ENCODE measurements at places on chromosomes 2 and 18.

DNA sequence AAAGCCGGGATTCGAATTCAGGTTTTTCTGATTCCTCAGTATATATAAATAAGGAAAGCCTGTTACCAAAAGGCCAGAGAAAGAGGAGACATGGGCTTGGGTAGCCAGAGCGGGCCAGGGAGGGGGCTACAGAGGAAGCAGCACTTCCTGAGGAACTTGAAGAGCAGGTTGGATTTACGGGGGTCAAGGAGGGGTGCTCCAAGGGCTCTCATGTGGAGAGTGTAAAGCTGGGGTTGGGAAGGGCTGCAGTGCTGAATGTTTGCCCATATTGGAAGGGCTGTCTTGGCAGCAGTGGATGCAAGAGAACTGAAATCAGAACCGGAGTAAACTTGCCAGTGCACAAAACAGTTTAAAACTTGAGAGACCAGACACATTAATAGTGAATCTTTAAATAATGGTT, 511.5 kb downstream of the CNTNAP5 start:
- DNase-seq = no peak

- no peak for DNase-seq
Observed at GRCh38 chr2:64354857-64355680, 98.9 kb upstream of the LGALSL start.

DNA sequence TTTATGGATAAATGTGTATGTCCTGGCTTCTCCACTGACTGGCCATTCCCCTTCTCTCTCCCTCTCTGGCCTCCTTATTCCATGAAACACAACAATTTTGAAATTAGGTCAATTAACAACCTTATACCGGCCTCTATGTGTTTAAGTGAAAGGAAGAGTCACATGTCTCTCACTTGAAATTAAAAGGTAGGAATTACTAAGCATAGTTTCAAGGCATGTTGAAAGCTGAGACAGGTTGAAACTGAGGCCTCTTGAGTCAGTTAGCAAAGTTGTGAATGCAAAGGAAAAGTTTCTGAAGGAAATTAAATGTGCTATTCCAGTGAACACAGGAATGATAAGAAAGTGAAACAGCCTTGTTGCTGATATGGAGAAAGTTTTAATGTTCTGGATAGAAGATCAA, 69.7 kb downstream of the ADAM23 start:
- no peak for DNase-seq

DNA sequence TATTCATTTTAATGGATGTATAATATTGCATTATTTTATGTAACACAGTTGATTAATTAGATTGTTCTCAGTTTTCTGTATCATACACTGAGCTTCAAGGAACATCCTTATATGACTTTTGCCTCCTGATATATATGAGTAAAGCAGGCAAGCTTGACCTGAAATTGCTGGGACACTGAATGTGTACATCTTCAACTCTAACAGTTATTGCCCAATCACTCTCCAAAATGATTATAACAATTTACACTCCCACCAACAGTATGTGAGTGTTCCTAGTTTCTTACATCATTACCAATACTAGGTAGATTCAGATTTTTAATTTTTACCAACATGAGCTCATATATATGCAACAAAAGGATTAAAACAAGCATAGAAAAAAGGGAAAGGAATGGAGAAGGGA, 379.4 kb downstream of the SETBP1 start:
- DNase-seq = no peak

- no peak for DNase-seq
Observed at GRCh38 chr18:45525301-45525700, 90.0 kb upstream of the SLC14A2 start.

- no peak for DNase-seq
Observed at GRCh38 chr2:1642993-1643619, 101.2 kb downstream of the PXDN start.

GRCh38 chr18:23105581-23106219, 29.6 kb upstream of the CABLES1 start:
- no peak for DNase-seq
